NCI-H1105 treated with DMSO at 0.1 percent for 48 hours (cell line): ENCODE measurements at places on chromosomes 1 and 21.

DNA sequence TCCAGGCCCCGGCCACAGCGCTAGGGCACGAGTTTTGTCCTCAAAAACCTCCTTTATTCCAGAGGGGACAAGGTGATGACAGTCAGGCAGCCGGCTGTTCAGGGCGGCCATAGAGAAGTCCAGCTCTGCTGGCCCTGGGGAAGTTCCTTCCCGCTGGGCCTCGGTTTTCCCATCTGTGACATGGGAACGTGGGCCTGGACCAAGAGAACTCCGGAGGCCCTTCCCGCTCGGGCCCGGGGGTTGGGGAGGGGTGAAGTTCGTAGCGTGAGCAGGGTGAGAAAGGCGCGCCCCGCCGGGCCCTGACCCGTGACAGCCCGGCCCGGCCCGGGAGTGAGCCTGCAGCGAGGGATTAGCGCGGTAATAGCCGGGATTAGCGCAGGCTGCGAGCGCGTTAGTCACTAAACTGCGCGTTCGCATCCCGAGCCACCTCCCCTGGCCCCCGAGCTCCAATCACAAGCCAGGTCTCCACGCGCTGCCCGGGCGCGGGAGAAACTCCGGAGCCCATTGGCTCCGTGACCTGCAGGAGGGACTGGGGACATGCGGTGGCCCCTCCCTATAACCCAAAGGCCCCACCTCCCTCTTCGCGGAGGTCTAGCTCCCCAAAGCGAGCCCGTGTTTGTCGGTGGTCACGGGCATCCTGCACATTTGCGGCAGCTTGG, 29.8 kb upstream of the PADI2 start:
- no peak for DNase-seq

DNA sequence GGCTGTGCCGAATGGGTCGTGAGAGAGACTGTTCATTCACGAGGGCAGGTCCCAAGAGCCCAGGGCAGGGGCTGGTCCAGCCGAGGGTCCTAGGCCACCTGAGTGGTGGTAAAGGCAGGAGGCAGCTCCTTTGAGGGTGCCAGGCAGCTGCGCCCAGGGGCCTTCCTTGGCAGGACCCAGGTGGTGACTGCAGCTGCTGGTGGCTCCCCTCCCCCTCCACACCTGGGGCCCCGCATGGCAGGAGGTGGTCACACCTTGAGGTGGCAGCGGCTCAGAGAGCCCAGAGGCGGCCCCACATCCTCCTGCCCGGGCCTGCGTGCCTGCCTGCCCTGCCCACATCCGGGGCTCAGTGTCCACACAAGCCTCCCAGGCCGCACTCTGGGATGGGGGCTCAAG, 9.8 kb upstream of the PLCH2 start:
- no peak for DNase-seq

DNA sequence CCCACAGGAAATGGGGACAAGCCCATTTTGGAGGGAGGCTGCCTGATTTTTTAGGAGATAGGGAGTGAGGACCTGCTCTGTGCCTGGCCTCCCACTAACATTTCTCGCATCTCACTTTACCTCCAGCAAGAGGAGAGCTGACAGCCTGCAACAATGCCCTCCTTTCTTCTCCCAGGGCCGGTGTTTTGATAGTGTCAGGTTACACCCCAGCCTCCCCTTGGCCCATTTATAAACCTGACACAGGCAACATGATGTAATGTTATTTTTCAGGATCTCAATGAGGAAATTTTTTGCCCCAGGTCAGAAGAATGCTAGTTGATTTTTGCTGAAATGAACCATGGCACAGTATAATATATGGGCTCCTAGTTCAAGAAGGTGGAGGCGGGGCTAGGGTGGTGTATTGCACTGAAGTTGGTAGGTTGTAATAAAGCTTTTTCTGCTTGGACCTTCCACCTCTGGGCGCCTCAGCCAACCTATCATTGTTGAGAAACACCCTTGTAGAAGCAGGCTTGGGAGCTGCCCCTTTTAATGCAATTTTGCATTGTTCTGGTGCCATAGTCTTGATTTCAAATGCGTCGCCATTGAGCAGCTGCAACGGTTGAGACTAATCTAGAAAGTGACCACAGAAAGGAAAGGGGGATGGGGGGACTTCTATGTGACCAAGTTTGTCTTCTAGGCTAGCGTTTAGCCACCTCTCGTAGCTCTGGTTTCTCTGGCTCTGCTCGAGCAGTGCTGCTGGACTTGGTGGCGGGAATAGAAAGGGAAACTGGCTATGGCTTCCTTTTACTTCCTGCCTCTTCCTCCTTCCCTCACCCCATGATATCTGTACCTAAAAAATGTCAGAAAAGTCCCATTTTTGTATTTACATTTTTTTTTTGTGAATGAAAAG, 53.0 kb downstream of the PBX1 start:
- DNase-seq, result peak; percentile 83

GRCh38 chr1:48608882-48609281, 136.9 kb upstream of the SPATA6 start:
- DNase-seq, result no peak

DNA sequence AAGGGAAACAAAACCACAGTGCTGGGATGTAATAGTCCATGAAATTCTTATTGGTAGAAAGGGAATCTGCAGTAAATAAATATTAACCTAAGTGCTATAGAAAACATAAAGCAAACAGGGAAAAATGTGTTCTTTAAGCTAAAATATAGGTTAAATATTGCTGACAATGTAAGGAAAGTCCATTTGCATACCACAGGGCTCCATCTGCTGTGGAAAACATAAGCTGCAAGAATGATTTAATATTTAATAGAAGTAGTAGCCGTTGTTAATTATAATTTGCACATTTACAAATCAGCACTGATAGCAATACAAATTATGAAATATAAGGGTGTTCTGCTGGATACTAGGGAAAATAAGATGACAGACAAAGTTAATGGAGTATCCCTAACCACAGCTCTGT, 444.9 kb upstream of the PKN2 start:
- no peak for DNase-seq

DNA sequence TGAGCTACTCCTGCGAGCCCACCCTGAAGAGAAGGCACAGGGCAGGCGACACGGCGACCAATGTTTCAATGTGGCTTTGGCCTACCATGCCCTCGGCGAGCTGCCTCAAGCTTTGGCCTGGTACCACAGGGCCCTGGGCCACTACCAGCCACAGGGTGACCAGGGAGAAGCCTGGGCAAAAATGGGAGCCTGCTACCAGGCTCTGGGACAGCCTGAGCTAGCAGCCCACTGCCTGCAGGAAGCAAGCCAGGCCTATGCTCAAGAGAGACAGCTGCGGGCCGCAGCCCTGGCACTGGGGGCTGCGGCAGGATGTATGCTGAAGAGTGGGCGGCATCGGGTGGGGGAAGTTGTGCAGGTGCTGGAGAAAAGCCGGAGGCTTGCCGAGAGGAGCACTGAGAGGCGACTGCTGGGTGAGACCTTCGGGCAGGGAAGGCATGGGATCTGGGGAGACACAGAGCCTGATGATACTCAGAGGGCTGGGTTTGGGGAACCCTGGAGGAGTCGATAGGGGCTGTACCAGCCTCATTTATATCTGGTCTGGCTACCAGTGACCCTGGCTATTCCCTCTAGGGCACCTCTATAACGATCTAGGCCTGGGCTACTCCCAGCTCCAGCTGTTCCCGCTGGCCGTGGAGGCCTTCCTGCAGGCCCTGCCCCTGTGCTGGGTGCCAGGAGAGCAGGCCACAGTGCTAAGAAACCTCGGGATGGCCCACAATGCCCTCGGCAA, 2.3 kb downstream of the TTC24 start:
- DNase-seq, result no peak

DNA sequence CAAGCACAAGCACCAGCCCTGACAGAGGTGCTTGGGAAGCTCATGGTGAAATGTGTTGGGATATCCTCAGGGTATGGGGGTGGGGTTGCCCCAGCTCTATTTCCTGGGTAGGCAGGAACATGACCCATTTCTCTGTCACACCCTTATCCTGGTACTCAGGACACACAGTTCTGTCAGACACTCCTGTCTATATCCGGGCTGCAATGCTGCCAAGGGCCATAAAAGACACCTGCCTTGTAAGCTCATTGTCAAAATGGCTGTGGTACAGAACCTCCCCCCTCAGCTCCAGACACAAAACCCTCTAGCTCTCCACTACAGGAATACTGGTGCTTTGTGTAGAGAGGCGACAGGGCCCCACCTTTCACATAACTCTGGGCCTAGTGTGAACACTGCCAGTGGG, 636.7 kb downstream of the PLA2G4A start:
- no peak for DNase-seq

- no peak for DNase-seq
Measured at GRCh38 chr1:203311368-203312301, 6.3 kb downstream of the BTG2 start.
